Bronchial epithelial cell (primary cell): ENCODE measurements at places on chromosomes 1 and 21. TPM values are rescaled to one million over a fixed set of nuclear protein-coding genes. Genes with fewer than 3 reads are reported as not detected.

The ANKRD34A gene
- total RNA-seq: under 0.01 TPM in 2 replicates

DNA sequence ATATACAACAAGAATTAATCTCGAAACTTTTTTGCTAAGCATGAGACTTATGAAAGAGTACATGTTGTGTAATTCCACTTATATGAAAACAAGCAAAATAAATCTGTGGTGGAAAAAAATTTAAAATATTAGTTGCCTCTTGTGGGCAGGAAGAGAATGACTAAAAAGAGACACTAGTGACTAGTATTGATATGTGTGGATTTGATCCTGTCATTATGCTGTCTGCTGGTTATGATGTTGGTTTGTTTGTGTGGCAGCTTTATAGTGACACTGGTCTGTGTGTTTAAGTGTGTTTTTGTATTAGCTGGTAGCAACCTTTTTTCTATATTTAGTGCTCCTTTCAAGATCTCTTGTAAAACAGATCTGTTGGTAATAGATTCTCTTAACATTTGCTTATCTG is 267.8 kb upstream of the NRIP1 start:
- DNase-seq: no peak

- DNase-seq: peak; percentile 71
Measured at GRCh38 chr1:23916209-23917131, 3.3 kb upstream of the CNR2 start.

DNA sequence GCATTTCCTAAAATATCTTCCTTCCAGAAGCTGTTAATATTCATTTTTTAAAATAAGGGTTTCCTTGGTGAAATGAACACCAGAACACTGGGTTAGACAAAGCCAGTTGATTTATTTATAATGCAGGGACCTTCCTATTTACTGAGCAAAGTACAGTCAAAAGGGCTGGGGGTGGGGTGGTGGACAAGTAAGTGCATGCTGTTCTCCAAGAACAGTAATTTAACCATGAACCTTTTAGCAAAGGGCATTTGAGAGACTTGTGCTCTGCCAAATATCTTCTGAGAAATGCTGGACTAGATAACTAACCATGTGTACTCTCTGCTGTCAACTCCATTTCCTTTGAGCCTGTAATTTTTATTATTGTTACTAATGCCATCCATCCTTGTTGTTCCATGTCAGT is 100.2 kb downstream of the OMA1 start:
- no peak for DNase-seq

The APOBEC4 gene
- not detected in 2 replicates for total RNA-seq
